ENCODE measurements at places on chromosomes 3 and 15.

GRCh38 chr15:45377609-45378148 lies 665 bp downstream of the GATM start:
- no peak for DNase-seq

DNA sequence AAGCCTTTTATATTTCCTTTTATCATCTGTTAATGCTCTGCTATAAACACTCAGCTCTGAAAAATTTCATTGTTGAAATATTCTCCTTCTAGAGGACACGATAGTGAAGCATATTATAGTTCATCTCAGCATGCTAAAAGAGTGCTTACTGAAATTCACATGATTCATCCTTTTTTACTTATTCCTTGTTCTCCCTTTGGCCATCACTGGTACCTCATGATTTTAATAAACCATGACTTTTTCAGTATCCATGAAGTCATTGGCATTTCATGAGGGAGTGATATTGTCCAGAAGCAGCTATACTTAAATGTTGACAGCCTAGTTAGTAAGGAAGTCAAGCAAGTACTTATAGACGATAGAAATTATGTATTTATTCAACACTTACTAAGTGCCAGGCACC lies 112.7 kb downstream of the PROS1 start:
- DNase-seq = no peak

DNA sequence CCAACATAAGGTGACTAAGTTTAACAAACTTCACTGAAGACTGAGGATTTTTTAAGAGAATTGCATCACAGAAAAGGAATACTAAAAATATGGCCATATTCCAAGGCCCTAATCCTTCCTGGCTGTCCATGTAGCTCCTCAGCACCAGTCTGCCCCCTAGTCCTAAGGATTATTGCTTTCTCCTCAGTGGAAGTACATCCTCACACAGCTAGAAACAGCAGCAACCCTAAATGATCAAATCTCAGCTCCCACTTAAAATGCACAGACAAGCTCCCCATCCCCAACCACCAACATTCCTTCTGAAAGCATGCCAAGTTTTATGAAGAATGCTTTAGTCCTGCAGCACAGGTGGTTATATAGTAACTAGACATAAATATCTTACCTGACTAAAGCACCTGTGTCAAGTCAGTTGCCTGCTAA lies 14.7 kb downstream of the ST3GAL6 start:
- no peak for DNase-seq

DNA sequence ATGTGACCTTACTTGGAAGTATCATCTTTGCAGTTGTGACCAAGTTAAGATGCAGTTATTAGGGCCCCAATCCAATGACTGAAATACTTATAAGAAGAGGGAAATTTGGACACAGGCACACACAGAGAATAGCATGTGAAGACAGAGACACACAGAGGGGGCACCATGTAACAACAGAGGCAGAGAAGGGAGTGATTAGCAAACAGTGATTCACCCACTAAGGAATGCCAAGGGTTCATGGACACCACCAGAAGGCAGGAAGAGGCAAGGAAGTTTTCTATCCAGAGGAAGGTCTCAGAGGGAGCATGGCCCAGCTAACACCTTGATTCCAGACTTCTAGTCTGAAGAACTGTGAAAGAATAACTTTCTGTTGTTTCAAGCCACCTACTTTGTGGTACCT lies 25.0 kb downstream of the SIDT1 start:
- no peak for DNase-seq

DNA sequence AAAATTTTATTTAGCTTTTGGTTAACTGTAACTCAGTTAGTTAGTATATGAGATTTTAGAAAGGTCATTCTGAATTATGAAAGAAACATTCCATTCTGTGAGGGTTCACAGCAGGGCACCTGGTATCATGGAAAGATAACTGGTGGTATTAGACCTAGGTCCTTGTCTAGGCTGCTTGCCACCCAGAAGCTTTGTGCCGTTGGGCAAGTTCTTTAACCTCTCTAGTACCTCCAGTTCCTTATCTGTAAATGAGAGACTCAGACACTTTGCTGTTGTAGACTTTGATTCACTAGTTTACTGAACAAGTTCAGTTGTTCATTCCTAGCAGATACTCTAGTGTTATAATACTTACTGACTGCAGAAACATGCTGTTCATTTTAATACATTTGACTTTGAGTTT lies 25.4 kb downstream of the PDCD6IP start:
- no peak for DNase-seq

- DNase-seq = no peak
Observed at GRCh38 chr3:196842567-196843434, 24.9 kb upstream of the SENP5 start.

DNA sequence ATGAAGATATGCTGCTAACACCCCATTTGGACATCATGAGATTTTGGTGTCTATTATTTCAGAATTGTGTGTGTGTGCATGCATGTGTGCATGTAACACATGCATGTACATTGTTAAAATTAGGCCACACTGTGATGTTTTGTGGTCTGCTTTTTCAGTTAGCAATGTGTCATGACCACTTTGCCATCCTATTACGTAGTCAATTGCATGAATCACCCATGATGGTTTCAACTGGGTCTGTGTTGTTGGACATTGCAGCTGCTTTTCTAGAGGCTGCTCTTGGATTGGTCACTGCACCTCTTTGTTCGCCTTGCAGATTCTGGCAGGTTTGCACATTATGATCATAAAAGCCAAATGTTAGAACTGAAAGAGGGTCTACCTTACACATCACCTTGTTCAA lies 101.0 kb upstream of the THBS1 start:
- DNase-seq = no peak

DNA sequence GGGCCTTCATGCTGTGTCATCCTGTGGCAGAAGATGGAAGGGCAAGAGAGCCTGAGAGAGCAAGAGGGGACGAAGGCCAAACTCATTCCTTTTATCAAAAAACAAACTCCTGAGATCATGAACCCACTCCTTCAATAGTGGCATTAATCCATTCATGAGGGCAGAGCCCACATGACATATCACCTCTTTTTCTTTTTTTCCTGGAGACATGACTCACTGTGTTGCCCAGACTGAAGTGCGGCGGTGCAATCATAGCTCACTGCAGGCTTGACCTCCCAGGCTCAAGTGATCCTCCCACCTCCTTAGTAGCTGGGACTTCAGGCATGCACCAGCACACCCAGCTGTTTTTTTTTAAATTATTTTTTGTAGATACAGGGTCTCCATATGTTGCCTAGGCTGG lies 92.0 kb upstream of the RNU6-1 start:
- DNase-seq = no peak

- DNase-seq = no peak
Observed at GRCh38 chr15:39558421-39558820, 22.5 kb upstream of the THBS1 start.

DNA sequence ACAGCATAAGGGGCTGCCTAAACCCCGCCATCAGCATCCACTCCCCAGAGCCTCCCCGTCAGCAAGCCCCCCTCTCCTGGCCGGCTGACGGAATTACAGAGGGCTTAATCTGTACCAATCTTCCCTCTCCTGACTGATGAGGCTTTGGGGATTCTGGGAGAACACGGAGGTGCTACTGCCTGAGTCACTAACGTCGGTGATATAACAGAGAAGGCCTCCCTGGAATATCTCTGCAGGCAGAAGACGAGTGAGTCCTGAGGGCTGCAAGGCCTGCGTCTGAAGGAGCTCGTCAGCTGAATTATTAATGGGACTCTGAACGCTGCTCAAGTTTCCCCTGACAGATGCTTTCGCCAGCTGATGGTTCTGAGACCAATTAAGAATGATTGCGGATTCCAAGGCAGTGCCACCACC lies 147.7 kb downstream of the XXYLT1 start:
- no peak for DNase-seq

DNA sequence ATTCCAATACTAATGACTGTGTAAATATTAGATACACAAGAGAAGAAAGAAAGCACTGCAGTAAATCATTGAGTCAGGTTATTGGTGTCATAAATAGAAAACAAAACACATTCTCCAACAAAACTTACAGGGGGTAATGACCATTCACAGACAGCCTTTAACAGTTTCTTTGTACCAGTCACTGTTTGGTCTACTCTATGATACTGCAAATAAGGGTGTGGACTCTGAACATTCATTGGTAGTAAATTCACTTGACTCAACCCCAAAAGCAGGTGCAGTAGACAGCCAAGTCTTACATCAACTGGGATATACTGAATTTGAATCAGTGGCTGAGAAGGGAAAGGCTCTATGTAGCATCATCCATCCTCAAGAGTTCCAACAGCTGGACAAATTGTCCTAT lies 463.5 kb downstream of the FOXP1 start:
- no peak for DNase-seq

- DNase-seq = no peak
Observed at GRCh38 chr3:97967966-97968365, 4.3 kb downstream of the RIOX2 start.

DNA sequence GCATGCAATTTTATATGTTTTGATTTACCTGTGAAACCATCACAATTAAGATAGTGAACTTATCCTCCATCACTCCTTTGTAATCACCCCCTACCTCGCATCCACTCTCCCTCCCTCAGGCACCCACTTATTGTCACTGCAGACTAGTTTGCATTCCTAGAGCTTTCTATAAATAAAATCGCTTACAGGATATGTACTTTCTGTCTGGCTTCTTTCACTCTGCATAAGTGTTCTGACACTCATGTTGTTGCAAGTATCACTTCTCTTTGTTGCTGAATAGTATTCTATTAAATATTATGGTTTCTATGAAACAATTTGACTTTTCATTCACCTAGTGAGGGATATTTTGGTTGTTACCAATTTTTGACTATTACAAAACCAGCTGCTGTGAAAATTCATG lies 139.3 kb downstream of the RSRC1 start:
- DNase-seq = no peak

GRCh38 chr3:3648988-3649679 lies 150.1 kb upstream of the LRRN1 start:
- DNase-seq = no peak

GRCh38 chr3:41117398-41117870 lies 81.9 kb upstream of the CTNNB1 start:
- peak; percentile 47 for DNase-seq

GRCh38 chr3:117752984-117753717 lies 1043.6 kb downstream of the TUSC7 start:
- DNase-seq = no peak

GRCh38 chr3:16343101-16343500 lies 78.1 kb downstream of the OXNAD1 start:
- no peak for DNase-seq

DNA sequence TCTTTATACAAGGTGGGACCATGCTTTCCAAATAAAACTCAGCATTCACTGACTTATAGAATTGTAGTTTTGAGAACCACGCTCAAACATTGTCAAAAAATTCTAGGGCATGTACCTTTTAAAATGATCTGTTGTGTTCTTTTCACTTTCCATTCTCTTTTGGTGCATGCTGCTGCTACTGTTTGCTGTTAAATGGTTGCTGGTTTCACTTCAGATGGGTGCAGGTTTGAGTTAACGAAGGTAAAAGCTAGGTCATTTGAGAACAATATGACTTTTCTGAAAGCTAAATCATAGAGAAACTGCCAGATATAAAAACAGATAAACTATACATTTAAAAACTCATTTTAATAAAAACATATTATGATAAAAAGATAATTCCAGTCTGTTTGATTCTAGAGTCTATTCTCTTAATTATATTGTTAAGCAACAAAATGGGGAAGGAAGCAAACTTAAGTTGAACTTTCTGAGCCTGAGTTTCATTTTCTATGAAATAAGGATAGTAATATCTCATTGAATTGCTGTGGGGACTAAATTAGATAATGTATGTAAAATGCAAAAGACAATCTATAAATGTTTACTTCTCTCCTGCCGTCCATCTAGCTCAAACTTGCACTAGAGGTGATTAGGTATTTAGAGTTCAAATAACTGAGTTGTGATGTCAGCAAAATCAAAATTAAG lies 82.4 kb downstream of the OXSM start:
- DNase-seq = no peak

DNA sequence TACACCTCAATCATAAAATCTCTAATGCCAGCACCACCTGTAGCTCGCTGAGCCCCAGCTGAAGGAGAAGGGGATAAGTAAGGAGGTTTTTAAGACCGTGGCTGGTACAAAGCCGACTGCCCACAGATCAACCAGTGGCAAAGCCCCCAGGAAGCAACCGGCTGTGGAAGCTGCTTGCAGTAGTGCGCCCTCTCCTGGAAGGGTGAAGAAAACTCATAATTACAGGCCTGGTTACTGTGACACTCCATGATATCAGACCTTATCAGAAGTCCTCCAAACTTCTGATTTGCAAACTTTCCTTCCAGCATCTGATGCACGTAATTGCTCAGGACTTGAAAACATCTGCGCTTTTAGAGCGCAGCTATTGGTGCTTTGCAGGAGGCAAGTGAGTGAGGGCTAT lies 63.1 kb upstream of the MCTP2 start:
- no peak for DNase-seq

DNA sequence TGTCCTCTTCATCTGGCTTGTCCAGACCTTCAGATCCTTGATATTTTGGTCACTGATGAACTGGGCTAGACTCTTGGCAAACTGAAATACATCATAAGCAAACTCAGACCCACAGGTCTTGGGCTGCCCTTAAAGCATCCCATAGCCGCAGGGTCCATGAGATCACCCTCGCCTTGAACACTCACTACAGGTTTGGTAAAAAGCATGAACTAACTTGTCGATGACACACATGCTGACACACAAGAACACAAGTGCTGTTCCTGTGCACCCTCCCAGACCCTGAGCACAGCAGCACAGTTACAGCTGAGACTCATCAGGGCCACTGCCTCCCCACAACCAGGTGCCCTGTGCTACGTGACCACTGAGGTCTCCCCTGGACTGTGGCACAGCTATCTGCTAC lies 21.0 kb downstream of the PFKFB4 start:
- DNase-seq = no peak

DNA sequence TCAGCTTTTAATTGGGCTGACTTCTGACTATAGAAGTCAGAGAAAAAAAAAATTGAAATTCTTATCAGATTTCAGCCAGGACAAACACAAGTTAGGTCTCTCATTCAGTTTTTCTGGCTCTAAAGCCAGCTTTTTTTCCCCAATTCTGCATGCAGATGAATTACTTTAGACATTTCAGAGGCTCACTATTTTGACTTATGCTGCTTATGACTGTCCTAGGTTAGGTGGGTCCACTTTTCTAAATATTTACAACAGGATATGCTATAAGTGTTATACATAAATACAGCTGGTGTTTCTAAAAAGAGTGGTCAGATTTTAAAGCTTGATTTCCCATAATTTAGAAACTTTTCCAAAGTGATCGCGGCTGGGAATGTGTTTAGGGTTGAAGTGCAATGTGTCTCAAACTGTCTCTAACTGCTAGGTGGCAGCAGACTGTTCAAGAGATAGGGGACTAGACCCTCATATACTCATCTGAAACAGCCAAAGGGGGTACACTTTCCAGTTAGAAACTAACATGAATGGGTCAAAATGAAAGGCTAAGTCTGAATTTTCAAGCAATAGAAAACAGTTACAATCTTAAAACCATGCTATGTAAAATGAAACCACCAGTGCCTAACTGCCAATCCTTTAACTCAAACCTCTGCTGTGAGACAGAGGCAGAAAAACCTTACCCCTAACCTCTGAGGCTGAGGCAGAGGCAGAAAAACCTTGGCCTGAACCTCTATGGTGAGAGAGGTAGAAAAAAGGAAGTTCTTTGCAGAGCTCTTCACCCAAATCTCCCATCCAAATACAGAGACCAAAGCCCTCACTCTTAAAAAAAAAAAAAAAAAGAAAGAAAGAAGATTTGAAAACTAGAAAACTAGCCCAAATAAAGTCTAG lies 596.0 kb downstream of the NTRK3 start:
- no peak for DNase-seq

All from stimulated activated CD4-positive, alpha-beta T cell treated with anti-CD3 and anti-CD28 coated beads, Interleukin-1b, Interleukin-23, amount 100 ng/mL, for 24 hours (primary cell).